ENCODE measurements at places on chromosomes 12 and 14. TPM values are rescaled to one million over a fixed set of nuclear protein-coding genes. Genes with fewer than 3 reads are reported as not detected.

DNA sequence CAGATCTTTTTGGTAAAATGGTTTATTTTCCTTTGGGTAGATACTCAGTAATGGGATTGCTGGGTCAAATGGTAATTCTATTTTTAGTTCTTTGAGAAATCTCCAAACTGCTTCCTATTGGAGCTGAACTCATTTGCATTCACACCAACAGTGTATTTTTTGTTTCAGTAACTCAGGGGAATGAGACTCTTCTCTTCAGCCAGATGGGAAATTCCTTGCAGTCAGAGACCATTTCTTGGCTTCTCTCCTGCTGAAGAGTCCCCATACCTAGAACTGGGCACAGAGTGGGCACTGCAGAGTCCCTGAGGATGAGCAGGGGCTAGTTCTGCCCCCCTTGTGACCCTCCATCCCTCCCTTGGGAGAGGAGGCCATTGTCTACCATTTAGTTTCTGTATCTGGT, 10.8 kb downstream of the SDSL start:
- no peak for DNase-seq

GRCh38 chr12:111248236-111249017, 120.5 kb downstream of the PHETA1 start:
- DNase-seq, result peak; percentile 31

DNA sequence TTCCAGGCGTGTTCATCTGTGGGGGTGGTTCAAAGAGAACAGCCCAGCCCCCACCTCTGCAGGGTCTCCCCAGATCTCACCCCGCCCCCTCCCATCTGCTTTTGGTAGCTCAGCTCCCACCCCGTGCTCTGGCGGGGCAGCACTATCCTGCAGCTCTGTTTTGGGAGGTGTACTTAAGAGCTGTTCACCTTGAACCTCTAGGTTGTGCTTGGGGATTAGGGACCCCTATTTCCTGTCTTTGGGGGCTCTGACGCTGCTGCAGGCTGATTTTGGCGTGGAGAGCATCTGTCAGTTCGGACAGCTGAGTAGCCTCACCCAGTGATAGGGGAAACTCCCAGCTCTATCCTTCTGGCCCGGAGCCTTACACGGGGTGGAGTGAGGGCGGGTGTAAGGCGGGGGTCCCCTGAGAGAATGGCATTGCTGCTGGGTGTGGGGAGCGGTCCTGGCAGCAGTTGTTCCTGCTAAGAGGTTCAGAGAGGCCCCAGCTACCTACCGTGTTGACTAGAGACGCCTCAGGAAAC, 765 bp downstream of the TMEM120B start:
- peak; percentile 62 for DNase-seq

SLCO1B1 gene
- not detected for total RNA-seq

GPR84 gene
- 1.5 TPM for total RNA-seq

Data from lung (tissue), 17 donors.